Right cardiac atrium (tissue), 5 donors: ENCODE measurements at places on chromosomes 13 and 19. TPM values are rescaled to one million over a fixed set of nuclear protein-coding genes. Genes with fewer than 3 reads are reported as not detected.

DNA sequence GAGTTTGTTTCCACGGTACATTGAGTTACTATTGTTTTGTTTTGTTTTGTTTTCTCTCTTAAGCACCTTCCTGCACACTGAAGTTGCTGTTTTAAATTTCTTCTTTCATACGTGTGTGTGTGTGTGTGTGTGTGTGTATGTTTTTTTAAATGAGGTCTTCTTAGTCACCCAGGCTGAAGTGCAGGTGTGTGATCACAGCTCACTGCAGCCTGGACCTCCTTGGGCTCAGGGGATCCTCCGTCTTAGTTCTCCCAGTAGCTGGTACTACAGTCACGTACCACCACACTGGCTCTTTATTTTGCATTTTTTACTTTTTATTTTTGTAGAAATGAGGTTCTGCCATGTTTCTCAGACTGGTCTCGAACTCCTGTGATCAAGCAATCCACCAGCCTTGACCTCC, 20.8 kb upstream of the ZNF429 start:
- DNase-seq, result no peak

- peak; percentile 79 for DNase-seq
Observed at GRCh38 chr19:29676586-29676985, 11.3 kb downstream of the PLEKHF1 start.

DNA sequence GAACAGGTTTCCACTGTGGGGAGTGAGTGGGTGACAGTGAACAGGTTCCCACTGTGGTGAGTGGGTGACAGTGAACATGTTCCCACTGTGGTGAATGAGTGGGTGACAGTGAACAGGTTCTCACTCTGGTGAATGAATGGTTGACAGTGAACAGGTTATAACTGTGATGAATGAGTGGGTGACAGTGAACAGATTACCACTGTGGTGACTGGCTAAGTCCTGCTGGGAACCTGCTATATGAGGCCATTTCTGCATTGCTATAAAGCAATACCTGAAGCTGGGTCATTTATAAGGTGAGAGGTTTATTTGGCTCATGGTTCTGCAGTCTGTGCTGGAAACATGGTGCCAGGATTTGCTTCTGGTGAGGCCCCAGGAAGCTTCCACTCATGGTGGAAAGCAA, 637.1 kb downstream of the UQCRFS1 start:
- DNase-seq, result no peak

DNA sequence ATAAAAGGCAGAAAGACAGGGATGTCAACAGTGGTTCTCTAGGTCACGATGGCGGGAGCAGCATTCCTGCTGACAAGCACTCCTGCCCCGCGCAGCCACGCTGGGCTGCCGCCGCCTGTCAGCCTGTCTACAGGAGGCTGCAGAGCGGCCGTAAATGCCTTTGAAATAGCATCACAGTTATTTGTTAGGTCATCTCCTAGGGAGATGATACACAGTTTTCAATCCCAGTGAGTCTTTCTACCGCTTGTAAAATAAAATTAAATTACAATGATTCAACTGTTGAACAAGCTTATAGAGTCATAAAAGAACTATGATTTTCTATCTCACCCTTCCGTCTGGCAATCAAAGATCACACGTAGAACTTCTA, 7.3 kb upstream of the SLC7A9 start:
- DNase-seq, result no peak

- peak; percentile 64 for DNase-seq
Observed at GRCh38 chr13:52738719-52739467, 727 bp downstream of the CNMD start.

- no peak for DNase-seq
Observed at GRCh38 chr19:2949939-2950285, 5.1 kb upstream of the ZNF77 start.

GRCh38 chr19:4445963-4446703, 11.5 kb downstream of the UBXN6 start:
- no peak for DNase-seq

Gene CYP4F12
- 6.3 TPM for polyA plus RNA-seq
